ENCODE measurements at places on chromosomes 5 and 9.

- no peak for DNase-seq
Observed at GRCh38 chr9:131773911-131774379, 34.1 kb upstream of the RAPGEF1 start.

GRCh38 chr9:74412236-74412979, 84.7 kb upstream of the RORB start:
- no peak for DNase-seq

- DNase-seq, result no peak
Observed at GRCh38 chr9:35517131-35517530, 27.2 kb downstream of the RUSC2 start.

DNA sequence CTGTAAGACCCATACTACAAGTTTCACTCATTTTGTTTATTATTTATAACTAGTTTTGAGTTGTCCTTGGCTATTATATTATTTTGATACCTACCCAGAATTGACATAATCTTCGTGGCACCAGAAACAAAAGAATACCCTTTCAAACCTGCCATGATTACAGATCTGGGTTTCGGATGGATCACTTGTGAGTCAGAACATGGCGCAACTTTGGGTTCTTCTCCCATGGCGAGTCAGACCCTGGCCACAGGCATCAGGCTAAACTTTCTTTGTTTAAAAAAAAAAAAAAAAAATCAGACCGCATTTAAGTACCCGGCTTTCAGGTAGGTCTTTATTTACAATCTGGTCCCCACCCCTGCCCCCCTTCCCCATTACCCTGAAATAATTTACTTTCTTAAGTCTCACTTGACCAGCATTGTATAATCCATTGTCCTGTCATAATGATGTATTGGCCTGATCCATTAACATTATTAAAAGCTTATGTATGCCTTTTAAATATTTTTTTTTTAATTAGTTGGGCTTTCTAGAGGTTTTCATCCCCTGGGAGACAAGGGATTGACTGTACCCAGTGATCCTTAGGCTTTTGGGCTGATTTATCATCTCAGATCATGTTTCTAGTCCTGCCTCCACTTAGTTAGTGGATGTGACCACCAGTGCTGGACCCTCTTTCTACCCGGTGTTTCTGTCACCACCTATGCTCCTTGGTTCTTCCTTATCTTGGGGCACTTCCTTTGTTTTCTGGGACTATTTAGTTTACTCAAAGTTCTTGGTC, 43.9 kb downstream of the F2RL2 start:
- no peak for DNase-seq

DNA sequence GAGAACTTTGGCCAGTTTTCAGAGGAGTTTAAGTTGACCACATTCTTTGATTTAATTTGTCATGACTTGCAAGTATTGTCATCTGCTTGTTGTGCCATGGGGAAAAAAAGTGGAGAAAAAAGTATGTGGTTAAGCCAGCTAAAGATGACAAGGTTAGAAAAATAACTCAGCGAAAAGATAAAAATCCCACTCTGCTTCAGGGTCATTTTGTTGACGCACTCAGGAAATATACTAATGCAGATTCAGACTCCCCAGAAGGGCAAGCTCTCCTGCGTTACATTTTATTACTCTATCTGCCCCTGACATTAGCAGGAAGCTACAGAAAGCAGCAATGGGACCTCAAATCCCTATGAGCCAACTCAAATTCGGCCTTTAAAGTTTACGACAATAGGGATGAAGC, 27.6 kb upstream of the TESK1 start:
- DNase-seq, result no peak

- no peak for DNase-seq
Observed at GRCh38 chr9:70046274-70047070, 2.8 kb downstream of the MAMDC2 start.

- peak; percentile 49 for DNase-seq
Observed at GRCh38 chr9:130426883-130427282, 17.9 kb upstream of the ASS1 start.

DNA sequence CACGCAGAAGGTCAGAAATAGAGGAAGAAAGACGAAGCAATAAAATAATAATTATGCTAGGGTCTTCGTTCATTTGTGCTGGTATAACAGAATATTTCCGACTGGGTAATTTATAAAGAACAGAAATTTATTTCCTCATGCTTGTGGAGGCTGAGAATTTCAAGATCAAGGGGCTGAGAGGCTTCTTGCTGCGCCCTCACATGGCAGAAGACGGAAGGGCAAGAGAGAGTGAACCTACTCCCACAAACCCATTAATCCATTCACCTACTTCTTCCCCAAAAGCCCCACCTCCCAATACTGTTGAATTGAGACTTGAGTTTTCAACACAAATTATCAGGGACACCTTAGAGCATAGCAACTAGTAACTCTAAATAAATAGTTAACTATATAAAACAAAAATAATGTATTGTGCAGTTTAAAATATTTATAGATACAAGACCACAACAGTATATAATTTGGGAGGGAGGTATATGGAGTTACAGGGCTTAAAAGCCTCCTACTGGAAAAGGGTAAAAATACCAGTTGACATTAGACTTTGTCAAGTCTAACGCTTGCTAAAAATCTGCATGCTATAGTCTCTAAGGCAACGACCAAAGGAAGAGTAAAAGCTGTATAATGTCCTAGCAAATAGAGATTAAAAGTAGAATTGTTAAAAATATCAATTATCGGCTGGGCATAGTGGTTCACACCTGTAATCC, 40.3 kb upstream of the NAA35 start:
- no peak for DNase-seq

DNA sequence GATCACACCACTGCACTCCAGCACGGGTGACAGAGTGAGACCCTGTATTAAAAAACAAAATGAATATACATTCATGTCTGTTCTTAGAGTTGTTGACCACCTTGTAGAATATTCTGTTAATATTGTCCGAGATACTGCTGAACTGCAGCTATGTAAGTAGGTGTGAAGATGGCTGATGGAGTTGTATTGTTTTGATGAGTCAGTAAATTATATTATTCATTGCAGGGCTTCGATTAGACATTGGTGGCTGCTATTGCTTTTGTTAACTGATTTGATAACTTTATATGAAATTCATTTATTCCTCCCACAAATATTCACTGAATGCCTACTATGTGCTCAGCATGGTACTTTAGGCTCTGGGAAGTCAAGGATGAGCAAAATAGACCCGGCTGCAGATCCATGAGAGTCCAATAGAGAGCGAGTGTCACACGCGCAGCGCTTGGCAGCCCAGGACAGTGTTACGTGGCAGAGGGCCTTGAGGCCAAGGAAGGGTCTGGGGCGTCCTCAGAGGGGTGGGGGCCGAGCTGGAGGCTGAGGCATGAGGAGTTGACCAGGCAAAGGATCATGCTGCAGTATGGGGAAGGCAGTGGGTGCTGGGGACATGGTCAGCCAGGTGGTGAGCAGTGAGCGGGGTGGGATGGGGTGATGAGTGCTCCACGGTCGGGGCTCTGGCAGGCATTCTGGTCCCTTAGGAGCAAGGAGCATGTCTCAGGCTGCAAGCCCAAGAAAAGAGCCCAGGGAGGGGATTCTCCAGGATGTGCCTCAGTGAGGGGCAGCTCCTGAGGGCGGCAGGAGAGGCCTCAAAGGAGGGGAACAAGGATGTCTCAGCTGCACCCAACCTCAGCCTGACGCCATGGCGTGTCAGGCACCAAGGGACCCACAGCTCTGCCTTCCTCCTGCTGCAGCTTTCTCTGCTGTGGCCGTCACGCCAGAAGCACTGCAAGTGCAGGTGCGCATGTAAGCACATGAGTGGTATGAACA, 243.5 kb downstream of the GADD45G start:
- no peak for DNase-seq

DNA sequence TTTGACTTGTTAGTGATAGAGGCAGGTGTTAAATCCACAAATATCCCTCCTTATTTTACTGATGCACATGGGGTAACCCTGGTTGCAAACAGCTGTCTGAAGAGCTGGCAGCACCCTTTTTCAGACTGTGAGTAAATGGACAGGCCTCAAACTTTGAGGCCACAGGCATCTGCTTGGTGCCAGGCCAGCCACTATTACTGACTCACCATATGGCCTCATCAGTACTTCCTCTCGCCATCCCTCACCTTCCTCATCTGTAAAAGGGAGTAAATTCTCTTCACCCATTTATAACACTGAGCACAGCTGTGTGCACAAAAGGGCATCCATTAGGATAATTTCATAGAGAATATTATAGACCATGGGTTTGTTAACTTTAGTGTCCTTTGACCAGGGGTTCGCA, 11.9 kb upstream of the TNIP1 start:
- DNase-seq, result peak; percentile 84

- no peak for DNase-seq
Observed at GRCh38 chr5:107607671-107608345, 62.9 kb downstream of the EFNA5 start.

DNA sequence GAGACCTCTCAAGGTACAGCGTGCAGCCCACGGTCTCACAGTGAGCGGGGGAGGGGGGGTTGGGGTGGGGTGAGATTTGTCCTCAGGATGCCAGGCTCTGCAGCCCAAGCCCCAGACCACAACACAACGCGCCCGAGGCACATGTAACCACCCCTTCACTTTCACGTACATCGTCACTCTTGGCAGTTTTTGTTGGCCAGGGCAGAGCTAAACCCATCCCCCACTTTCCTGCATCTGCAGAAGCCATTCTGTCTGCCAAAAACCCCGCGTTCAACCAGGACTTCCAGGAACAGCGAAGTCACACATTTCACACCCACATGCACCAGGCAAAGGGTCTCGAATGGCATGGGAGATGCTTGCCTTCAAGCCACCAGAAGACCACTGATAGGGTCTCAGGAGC, 9.4 kb upstream of the SMIM23 start:
- no peak for DNase-seq

GRCh38 chr9:90904706-90905478, 103.3 kb downstream of the SYK start:
- DNase-seq, result no peak

DNA sequence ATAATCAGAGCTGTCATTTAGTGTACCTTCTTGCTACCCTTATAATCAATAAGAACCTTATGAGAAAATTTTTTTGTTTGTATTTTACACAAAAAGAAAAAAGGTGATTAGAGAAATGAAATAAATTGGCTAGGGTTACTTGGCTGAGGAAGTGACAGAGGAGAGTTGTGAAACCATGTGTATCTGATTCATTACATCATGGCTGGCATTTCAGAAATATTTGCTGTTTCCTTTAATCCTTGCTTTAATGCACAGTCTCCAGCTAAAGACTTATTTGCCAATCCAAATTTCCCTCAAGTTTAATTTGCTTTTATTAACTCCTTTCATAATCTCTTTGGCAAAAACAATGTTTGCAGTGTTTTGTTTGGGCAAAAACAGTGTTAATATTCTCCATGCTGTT, 543.1 kb downstream of the KIF4B start:
- no peak for DNase-seq

GRCh38 chr5:110512266-110512665, 214.2 kb downstream of the TMEM232 start:
- no peak for DNase-seq

- DNase-seq, result no peak
Observed at GRCh38 chr5:176133877-176134276, 104.3 kb upstream of the SIMC1 start.

- peak; percentile 80 for DNase-seq
Observed at GRCh38 chr5:140157032-140157781, 17.8 kb upstream of the CYSTM1 start.

DNA sequence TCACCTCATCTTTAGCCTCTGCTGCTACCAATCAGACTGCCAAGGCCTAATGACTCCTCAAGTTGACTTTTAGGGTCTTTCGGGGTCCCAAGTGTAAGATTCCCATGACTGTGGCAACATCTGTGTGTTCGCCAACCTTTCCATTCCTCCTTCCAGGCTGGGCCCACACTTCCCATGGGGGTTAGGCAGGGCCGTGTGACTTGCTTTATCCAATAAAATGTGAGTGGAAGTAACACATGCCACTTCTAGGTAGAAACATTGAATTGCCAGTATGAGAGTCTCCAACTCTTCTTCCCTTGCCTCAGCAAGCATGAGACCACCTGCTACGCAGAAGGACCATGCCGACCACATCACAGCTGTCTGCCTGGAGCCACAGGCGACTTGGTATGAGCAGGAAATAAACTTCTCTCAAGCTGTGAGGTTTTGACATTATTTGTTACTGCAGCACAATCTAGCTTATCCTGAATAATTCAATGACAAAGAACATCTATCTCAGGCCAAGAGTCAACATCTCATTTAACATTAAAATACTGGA, 190.4 kb upstream of the IER5L start:
- DNase-seq, result no peak

DNA sequence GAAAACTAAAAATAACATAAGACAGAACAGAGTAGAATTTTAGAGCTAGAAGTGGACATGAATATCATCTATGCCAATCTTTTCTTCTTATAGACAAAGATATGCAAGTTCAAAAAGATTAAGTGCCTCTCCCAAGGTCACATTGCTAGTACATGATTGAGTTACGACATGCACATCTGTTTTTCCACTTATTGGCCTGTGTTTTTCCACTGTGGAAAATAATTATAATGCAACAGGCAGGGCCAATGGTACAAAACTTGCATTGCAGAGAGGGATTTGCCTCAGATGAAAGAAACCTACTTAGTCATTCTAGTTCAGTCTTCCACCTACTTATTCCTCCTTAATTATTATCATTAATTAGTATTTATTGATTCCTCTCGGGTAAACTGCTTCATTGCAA, 407.8 kb upstream of the SGCD start:
- DNase-seq, result no peak

DNA sequence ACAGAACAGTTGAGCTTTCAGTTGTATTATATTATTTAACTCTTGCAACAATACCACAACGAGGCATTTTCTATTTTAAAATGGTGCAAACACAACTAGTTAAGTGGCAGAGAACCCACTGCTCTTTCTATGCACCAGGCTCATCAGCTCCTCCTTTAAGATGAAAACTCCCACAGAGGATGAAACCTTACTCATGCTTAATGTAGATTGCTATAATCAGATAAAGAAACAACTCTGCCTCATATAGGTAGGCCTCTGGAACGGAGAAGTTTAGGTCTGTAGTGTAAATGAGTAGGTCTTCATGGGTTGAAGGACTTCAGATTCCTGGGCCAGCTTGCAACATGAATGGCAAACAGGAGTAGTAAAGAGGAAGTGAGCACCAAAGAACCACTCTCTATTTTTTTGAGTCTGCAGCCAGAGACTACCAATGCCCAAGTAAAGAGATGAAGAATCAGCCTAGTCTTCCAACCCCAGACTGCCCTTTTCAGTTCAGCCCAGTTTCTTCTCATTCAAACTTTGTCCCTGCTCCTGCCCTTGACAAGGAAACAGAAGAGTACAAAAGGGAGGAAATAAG, 33.9 kb downstream of the HACD4 start:
- DNase-seq, result no peak

All from SW 1271 (cell line).